Kidney (tissue), 22 donors: ENCODE measurements at places on chromosomes 2 and 18. TPM values are rescaled to one million over a fixed set of nuclear protein-coding genes. Genes with fewer than 3 reads are reported as not detected.

TUBA3E gene
- not detected for total RNA-seq

KLHL29 gene
- total RNA-seq = 10.5 TPM

MAP3K19 gene
- not detected for total RNA-seq

REV1 gene
- total RNA-seq = 41.3 TPM

PXDN gene
- 42.3 TPM for total RNA-seq

PJVK gene
- total RNA-seq = 4.3 TPM

ACTR1B gene
- 76.7 TPM for total RNA-seq

SPEG gene
- total RNA-seq = 26.6 TPM

COPS9 gene
- 119 TPM for total RNA-seq

GATA6 gene
- total RNA-seq = 10.9 TPM

SPATA3 gene
- total RNA-seq = not detected

RPRM gene
- 0.16 TPM for total RNA-seq

PAIP2B gene
- 9.3 TPM for total RNA-seq

DPP10 gene
- total RNA-seq = not detected
